ENCODE measurements at places on chromosomes 13 and 19. TPM values are rescaled to one million over a fixed set of nuclear protein-coding genes. Genes with fewer than 3 reads are reported as not detected.

Gene CYP4F11
- 9.6 TPM for total RNA-seq

Gene SOX1
- not detected for total RNA-seq

Gene TEX26
- total RNA-seq = not detected

Gene KLK10
- total RNA-seq = not detected

Gene PRODH2
- total RNA-seq = not detected

Gene CGB8
- total RNA-seq = not detected

Gene DPP9
- 67.9 TPM for total RNA-seq

Gene PNMA8B
- total RNA-seq = 4.4 TPM

Gene PIAS4
- total RNA-seq = 10.2 TPM

Gene RNF225
- not detected for total RNA-seq

Gene KIR2DL4
- 0.54 TPM for total RNA-seq

Gene CBLC
- 0.42 TPM for total RNA-seq

Gene PSG11
- total RNA-seq = not detected

Gene MYBPC2
- 0.14 TPM for total RNA-seq

Gene AMH
- total RNA-seq = 0.92 TPM

Gene CNN1
- 1,224 TPM for total RNA-seq

Gene ANGPTL8
- not detected for total RNA-seq

Gene C19orf38
- 2.4 TPM for total RNA-seq

Gene CYP4F2
- not detected for total RNA-seq

Gene DLL3
- total RNA-seq = not detected

Gene SHISA2
- total RNA-seq = 0.35 TPM

Gene SYNGR4
- total RNA-seq = not detected

Gene ATP4B
- total RNA-seq = 0.85 TPM

Gene SHANK1
- total RNA-seq = 0.28 TPM

Gene ZNF723
- not detected for total RNA-seq

Gene ZNF836
- 8.4 TPM for total RNA-seq

Gene TEX101
- not detected for total RNA-seq

Gene FRY
- total RNA-seq = 122 TPM

Gene ZNF132
- 3.1 TPM for total RNA-seq

Gene SYNE4
- 2.4 TPM for total RNA-seq

Gene CEACAM21
- 6.9 TPM for total RNA-seq

Gene PSG1
- not detected for total RNA-seq

Gene C19orf81
- not detected for total RNA-seq

Gene BORCS8
- total RNA-seq = 15.2 TPM

Gene LPAR6
- 24.8 TPM for total RNA-seq

Gene KASH5
- total RNA-seq = not detected

Gene BRME1
- 3.7 TPM for total RNA-seq

Gene APLP1
- 47.2 TPM for total RNA-seq

Gene KIR2DL1
- total RNA-seq = not detected

Gene LRRC63
- total RNA-seq = 3.6 TPM

Gene SPACA4
- not detected for total RNA-seq

Gene GFY
- not detected for total RNA-seq

Gene PABPC3
- not detected for total RNA-seq

Gene GPATCH1
- 6.5 TPM for total RNA-seq

Gene ZNF135
- 9.5 TPM for total RNA-seq

Gene CEACAM6
- total RNA-seq = not detected

Gene FUT3
- not detected for total RNA-seq

Gene NUP62
- total RNA-seq = 29.9 TPM

Gene TYK2
- 79.3 TPM for total RNA-seq

Data from thoracic aorta (tissue), 2 donors.